Purkinje cell (primary cell): ENCODE measurements at places on chromosomes 11 and 22. TPM values are rescaled to one million over a fixed set of nuclear protein-coding genes. Genes with fewer than 3 reads are reported as not detected.

NXPE2 gene
- polyA plus RNA-seq: 0.30 TPM in 1 of 2 replicates, not detected in the other

ANKK1 gene
- polyA plus RNA-seq: not detected in 2 replicates

OR52I2 gene
- polyA plus RNA-seq: not detected in 2 replicates

SCUBE2 gene
- polyA plus RNA-seq: 2.7 and 6.4 TPM in 2 replicates

GLB1L3 gene
- 0.59 and 0.69 TPM in 2 replicates for polyA plus RNA-seq

PKP3 gene
- not detected in 2 replicates for polyA plus RNA-seq

PAFAH1B2 gene
- polyA plus RNA-seq: 85.7 and 93.0 TPM in 2 replicates

SEPTIN3 gene
- polyA plus RNA-seq: 31.4 and 45.8 TPM in 2 replicates

LYVE1 gene
- not detected in 2 replicates for polyA plus RNA-seq

ZNF280A gene
- polyA plus RNA-seq: not detected in 2 replicates

DMC1 gene
- 0.23 TPM in 1 of 2 replicates, not detected in the other for polyA plus RNA-seq

SELENOH gene
- 58.7 and 79.0 TPM in 2 replicates for polyA plus RNA-seq

CNIH2 gene
- 5.1 and 9.1 TPM in 2 replicates for polyA plus RNA-seq

HTR3A gene
- not detected in 2 replicates for polyA plus RNA-seq

HORMAD2 gene
- polyA plus RNA-seq: 1.3 TPM in 1 of 2 replicates, not detected in the other

SCGB1C1 gene
- not detected in 2 replicates for polyA plus RNA-seq

TIRAP gene
- polyA plus RNA-seq: 0.59 and 1.5 TPM in 2 replicates

SCN4B gene
- 5.4 and 7.2 TPM in 2 replicates for polyA plus RNA-seq

IRAG1 gene
- 1.3 and 2.3 TPM in 2 replicates for polyA plus RNA-seq

ABCC8 gene
- 43.7 and 48.2 TPM in 2 replicates for polyA plus RNA-seq

P2RY2 gene
- not detected in 2 replicates for polyA plus RNA-seq

MS4A6E gene
- polyA plus RNA-seq: not detected in 2 replicates

INS gene
- not detected in 2 replicates for polyA plus RNA-seq

DGCR6L gene
- 8.5 and 13.6 TPM in 2 replicates for polyA plus RNA-seq

CTNND1 gene
- 10.6 and 12.1 TPM in 2 replicates for polyA plus RNA-seq

ME3 gene
- 41.7 and 44.2 TPM in 2 replicates for polyA plus RNA-seq

DERL3 gene
- polyA plus RNA-seq: 2.3 and 2.5 TPM in 2 replicates

KCNJ1 gene
- 2.6 and 4.3 TPM in 2 replicates for polyA plus RNA-seq

JAML gene
- not detected in 2 replicates for polyA plus RNA-seq

HBB gene
- 105 and 131 TPM in 2 replicates for polyA plus RNA-seq

CPT1A gene
- polyA plus RNA-seq: 2.6 and 2.9 TPM in 2 replicates

KDELR3 gene
- polyA plus RNA-seq: 0.45 and 0.77 TPM in 2 replicates

MUC2 gene
- not detected in 2 replicates for polyA plus RNA-seq

GATD1 gene
- 1.9 and 5.7 TPM in 2 replicates for polyA plus RNA-seq

UPB1 gene
- polyA plus RNA-seq: not detected in 2 replicates

UBQLNL gene
- polyA plus RNA-seq: not detected in 2 replicates

ENTHD1 gene
- not detected in 2 replicates for polyA plus RNA-seq

ANGPTL5 gene
- 0.42 and 1.3 TPM in 2 replicates for polyA plus RNA-seq

CHADL gene
- 0.28 and 0.65 TPM in 2 replicates for polyA plus RNA-seq

AGBL2 gene
- 0.28 and 0.75 TPM in 2 replicates for polyA plus RNA-seq

ACR gene
- not detected in 2 replicates for polyA plus RNA-seq
